ENCODE measurements at places on chromosomes 2 and 18.

- DNase-seq = no peak
Observed at GRCh38 chr2:126655500-126656430, at the start of gene GYPC. Gene GYPC, plus strand, starts transcription at chr2:126656158. Its CDS starts 106 bp downstream, at chr2:126656264.

DNA sequence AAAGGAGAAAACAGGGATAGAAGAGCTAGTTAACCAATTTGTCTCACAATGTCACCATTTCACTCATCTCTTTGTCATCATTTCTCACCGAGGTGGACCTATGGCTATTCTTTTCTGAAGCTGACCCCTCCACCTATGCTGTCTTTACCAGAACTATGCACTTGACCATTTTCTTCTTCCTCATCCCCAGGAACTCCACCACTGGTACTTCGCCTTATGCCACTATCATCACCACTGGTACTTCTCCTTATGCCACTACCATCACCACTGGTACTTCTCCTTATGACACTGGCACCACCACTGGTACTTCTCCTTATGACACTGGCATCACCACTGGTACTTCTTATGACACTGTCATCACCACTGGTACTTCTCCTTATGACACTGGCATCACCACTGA, 745.8 kb upstream of the CHAC2 start:
- no peak for DNase-seq

DNA sequence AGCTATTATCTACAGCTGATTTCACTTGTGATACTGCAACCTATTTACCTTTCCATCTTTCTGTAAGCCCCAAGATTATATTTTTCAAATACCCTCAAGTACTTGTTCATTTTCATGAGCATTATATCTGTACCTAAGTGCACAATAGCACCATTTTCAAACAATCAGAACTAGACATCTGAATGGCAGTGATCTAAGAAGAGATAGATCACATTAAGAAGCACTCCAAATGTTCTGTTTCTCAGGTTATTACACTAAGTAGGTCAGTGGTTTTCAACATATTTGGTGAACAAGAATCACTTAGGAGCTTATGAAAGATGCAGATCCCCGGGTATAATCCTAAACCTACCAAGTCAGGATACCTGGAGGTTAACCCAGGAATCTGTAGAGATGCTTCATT, 872.7 kb downstream of the DCDC2C start:
- DNase-seq = no peak

GRCh38 chr18:11667578-11667977, 21.5 kb upstream of the GNAL start:
- no peak for DNase-seq
